WTC11 (cell line): ENCODE measurements at places on chromosomes 2 and 18.

DNA sequence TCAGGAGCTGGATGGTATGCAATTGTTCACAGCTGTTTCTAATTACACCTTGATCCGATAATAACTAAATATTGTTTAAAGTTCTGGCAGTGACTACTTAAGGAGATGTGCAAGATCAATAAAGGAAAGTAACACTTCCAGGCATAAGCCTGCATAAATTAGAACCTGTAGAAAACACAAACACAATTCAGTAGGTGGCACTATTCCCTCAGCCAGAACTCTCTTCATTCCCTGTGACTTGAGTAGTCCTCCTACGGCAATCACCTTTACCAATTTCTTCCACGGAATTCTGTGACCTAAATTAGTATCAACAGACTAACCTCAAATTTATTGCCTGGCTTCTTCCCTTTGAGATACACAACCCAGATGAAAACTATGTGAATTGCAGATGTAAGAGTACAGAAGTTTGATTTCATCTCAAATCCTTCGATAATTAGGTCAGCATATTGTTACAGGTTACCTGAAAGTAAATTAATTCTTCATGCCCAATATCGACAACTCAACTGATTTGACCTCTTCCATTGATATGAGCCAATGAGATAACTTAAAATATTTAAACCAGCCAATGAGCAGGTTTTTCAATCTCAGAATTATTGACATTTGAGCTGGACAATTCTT lies 137.8 kb downstream of the PID1 start:
- no peak for DNase-seq

- DNase-seq = no peak
These were observed 62.6 kb downstream of the COL5A2 start for GRCh38 chr2:189116979-189117378.

DNA sequence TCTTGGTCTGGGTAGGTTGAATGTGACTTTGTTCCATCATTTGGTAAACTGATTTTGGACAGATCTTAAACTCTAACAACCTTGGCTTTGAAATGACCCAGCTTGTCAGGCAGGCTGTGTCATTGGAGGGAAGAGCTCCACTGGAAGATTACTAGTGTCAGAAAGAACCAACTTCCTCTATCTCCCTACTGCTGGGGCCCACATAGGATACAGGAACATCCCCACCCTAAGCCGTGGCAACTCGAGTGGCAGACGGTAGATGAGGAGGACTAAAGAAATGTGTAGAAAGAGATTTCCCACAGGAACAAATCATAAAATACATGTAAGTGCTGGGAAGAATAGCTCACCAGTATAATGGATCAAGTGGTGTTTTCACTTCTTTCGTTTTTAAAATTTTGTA lies 4.3 kb upstream of the G6PC2 start:
- DNase-seq = no peak

GRCh38 chr2:18119883-18120282 lies 241.4 kb downstream of the KCNS3 start:
- DNase-seq = no peak

- DNase-seq = no peak
These were observed 63.4 kb downstream of the NCKAP5 start for GRCh38 chr2:133504566-133505505.
